Endothelial cell of umbilical vein (primary cell): ENCODE measurements at places on chromosomes 2 and 18. TPM values are rescaled to one million over a fixed set of nuclear protein-coding genes. Genes with fewer than 3 reads are reported as not detected.

STK36 gene
- 34.9 and 40.9 TPM in 2 replicates for total RNA-seq

MYO5B gene
- 1.1 and 1.4 TPM in 2 replicates for total RNA-seq

NOL4 gene
- not detected in 2 replicates for total RNA-seq

HNMT gene
- total RNA-seq, result 13.4 and 16.9 TPM in 2 replicates

ZNF521 gene
- 166 and 168 TPM in 2 replicates for total RNA-seq

RESP18 gene
- not detected in 2 replicates for total RNA-seq

CHN1 gene
- total RNA-seq, result 23.3 and 29.0 TPM in 2 replicates

EML6 gene
- 1.3 and 2.1 TPM in 2 replicates for total RNA-seq

SH2D6 gene
- total RNA-seq, result 0.39 and 0.53 TPM in 2 replicates

NETO1 gene
- total RNA-seq, result not detected in 2 replicates

TLX2 gene
- not detected in 2 replicates for total RNA-seq

INPP5D gene
- total RNA-seq, result 43.3 and 46.6 TPM in 2 replicates

DYSF gene
- 134 and 152 TPM in 2 replicates for total RNA-seq

ANKRD30BL gene
- total RNA-seq, result not detected in 2 replicates

RGPD3 gene
- not detected in 2 replicates for total RNA-seq

SULT1C4 gene
- total RNA-seq, result 28.2 and 29.3 TPM in 2 replicates

ASXL3 gene
- total RNA-seq, result 0.27 and 1.7 TPM in 2 replicates

MAP3K19 gene
- total RNA-seq, result not detected in 2 replicates

CERS6 gene
- total RNA-seq, result 11.2 and 11.7 TPM in 2 replicates

SOWAHC gene
- 3.6 and 4.1 TPM in 2 replicates for total RNA-seq

SIX2 gene
- total RNA-seq, result 0.24 and 0.32 TPM in 2 replicates
